SK-N-MC (cell line): ENCODE measurements at places on chromosomes 13 and 19.

- no peak for DNase-seq
Observed at GRCh38 chr13:67292886-67293285, 62.8 kb upstream of the PCDH9 start.

DNA sequence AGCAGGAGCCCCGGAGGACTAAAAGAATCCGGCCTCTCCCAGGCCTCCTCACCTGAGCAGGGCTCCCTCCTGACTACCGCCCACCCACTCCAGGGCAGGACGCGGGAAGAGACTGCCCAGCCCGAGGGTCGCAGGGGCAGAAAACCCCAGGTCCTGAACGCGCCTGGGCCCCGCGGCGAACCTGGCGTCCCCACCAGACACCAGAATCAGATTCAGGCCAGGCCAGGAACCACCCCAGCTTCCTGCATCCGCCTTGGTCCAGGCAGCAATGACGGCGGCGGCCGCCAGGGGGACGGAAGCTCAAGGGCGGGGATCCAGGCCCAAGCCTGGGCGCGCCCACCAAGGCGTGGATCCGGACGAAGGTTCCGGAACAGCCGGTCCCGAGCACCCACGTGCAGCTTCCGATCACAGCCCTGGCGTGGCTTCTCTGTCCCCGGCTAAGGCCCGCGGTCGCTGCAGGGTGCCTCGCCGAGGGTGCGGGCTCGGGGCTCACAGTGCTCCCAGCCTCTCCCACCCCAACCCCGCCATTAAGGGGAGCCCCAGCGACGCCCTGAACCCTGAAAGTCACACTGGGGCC lies 3.6 kb downstream of the LGALS7 start:
- DNase-seq = no peak

DNA sequence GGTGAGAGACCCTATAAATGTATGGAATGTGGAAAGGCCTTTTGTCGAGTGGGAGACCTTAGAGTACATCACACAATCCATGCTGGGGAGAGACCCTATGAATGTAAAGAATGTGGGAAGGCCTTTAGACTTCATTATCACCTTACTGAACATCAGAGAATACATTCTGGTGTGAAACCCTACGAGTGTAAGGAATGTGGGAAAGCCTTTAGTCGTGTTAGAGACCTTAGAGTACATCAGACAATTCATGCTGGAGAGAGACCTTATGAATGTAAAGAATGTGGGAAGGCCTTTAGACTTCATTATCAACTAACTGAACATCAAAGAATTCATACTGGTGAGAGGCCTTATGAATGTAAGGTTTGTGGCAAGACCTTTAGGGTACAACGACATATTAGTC lies 17.1 kb downstream of the ZNF546 start:
- no peak for DNase-seq

GRCh38 chr19:46741447-46741846 lies 4.4 kb upstream of the FKRP start:
- DNase-seq = no peak

DNA sequence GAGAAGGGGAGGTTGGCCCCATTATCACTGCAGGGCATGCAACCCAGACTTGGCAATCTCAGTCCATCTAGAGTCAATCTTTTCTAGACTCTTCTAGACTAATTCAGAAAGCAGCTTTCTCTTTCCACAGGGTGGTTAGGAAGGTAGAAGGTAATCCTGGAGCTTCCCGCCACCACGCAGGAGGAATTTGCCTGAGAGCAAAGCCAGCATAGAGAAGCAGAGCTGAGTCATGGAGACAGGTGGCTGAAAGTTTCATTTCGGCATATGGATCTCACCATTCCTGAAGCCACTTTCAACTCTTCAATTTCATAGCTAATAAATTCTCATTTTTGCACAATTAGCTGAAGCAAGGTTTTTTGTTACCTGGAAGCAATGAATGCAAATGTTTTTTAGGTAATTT lies 29.0 kb upstream of the FFAR2 start:
- DNase-seq = no peak

DNA sequence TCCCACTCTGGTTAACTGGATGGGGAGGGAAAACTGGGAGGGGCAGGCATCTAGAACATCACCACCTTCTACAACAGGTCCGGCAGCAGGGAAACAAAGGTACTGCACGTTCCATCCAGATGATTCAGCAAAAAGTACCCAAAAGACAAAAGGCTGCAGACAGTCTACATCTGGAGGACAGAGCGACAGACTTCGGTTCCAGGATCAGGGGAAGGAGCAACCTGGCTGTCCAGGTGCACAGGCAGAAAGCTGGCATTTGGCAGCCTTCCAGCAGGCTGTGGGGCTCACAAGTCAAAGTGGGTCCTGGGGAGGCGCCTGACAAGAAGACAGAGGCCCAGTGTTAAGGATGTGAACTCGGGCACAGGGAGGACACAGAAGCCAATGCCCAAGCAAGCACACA lies 202.9 kb downstream of the SUCLA2 start:
- DNase-seq = no peak

DNA sequence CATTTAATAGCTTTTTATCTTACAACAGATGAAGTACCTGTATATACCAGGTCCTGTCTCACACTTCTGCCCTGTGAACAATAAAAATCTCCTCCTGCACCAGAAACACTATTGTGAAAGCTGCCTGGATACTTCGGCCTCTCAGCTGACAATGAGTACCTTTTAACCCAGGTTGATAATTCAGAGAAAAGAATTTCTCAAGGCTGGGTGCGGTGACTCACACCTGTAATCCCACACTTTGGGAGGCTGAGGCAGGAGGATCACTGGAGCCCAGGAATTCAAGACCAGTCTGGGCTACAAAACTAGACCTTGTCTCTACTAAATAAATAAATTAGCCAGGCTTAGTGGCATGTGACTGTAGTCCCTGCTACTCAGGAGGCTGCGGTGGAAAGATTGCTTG lies 65.3 kb upstream of the TM9SF2 start:
- no peak for DNase-seq

DNA sequence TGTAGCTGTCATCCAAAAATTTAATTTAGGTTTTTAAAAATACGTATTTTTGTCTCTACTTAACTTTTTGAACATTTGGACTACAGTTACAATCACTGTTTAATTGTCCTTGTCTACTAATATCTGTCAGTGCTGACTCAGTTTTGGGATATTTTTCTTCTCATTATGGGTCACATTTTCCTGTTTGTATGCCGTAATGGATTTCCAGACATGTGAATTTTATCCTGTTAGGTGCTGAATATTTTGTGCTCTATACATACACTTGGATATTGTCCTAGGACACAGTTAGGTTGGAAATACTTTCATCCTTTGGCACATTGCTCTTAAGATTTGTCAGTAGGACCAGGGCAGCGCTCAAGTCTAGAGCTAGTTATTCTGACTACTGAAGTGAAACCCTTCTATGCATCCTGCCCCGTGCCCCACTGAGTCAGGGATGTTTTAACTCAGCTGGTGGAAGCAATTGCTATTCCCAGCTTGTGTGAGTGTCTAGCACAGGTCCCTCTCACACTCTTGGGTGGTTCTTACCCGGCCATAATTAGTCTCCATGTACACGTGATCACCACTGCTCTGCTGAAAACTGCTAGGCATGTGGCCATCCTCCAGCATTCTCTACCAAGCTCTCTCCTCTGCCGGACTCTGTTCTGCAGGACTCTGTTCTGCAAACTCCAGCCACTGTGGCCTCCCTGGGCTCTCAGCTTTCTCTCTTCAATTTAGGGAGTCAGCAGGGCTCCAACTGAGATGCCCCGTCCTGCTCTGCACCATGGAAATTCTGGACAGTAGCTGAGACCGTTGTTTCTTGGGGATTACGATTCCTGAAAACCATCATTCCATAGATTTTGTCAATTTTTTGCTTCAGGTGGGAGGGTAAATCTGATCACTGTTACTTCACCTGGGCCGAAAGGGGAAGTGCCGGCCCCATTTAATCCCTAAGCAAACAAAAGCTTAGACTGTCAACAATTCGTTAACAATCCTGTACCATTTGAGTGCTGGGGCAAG lies 11.1 kb downstream of the PROZ start:
- no peak for DNase-seq

- no peak for DNase-seq
Observed at GRCh38 chr19:16024266-16025107, 51.8 kb upstream of the TPM4 start.

GRCh38 chr13:48446464-48446863 lies 33.6 kb upstream of the LPAR6 start:
- no peak for DNase-seq

GRCh38 chr19:7428651-7429113 lies 60.2 kb downstream of the PEX11G start:
- DNase-seq = no peak

- DNase-seq = no peak
Observed at GRCh38 chr13:110047496-110047895, 259.5 kb downstream of the COL4A1 start.

DNA sequence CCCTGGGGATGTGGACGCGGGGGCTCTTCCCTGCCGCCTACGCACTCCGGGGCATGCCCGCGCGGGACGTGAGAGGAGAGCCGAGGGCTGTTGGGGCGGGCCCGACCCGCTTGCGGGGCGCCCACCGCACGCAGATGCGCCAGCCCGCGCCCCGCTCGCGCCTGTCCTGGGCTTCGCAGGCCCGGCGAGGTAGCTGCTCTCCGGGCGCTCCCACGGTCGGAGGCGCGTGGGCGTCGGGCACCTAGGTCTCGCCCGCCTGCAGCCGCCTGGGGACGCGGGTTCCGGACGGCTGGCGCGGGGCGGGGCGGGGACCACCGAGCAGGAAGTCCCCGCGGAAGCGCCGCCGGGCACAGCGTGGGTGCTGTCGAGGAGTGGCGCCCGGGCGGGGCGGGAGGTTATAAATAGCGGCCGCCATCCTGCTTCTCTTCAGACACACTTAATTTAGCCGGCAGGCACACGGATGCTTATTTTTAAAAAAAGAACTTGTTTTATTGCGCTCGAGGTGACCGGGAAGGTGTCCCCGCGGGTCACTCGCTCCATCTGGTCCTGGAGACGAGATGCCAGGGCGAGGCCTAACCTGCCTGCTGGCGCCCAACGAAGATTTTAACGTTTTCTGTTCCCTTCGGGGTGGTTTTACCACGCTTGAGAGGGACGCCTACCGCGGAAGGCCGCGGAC lies 561 bp upstream of the GJA3 start:
- DNase-seq = no peak

- no peak for DNase-seq
Observed at GRCh38 chr19:46180701-46181387, 32.8 kb downstream of the IGFL2 start.

GRCh38 chr13:75153386-75153785 lies 328.6 kb downstream of the TBC1D4 start:
- DNase-seq = no peak

- DNase-seq = no peak
Observed at GRCh38 chr19:14565298-14565679, 6.6 kb downstream of the NDUFB7 start.

DNA sequence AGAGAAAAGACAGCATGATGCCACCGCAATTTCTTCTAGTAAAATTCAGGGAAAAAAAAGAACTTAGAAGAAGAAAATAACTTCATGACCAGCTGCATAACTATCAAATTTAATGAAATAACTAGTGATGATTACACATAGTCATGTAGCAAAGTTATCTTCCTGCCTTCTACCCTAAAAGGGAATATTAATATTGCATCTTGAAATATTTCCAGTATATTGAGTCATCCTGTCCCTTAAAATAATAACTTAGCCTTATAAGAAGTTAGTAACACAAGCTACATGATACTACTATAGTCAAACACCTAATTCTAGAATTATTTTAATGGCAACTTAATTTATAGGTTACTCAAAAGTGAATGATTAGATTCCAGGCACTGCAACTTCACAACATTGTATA lies 289.2 kb downstream of the KLF12 start:
- DNase-seq = no peak

DNA sequence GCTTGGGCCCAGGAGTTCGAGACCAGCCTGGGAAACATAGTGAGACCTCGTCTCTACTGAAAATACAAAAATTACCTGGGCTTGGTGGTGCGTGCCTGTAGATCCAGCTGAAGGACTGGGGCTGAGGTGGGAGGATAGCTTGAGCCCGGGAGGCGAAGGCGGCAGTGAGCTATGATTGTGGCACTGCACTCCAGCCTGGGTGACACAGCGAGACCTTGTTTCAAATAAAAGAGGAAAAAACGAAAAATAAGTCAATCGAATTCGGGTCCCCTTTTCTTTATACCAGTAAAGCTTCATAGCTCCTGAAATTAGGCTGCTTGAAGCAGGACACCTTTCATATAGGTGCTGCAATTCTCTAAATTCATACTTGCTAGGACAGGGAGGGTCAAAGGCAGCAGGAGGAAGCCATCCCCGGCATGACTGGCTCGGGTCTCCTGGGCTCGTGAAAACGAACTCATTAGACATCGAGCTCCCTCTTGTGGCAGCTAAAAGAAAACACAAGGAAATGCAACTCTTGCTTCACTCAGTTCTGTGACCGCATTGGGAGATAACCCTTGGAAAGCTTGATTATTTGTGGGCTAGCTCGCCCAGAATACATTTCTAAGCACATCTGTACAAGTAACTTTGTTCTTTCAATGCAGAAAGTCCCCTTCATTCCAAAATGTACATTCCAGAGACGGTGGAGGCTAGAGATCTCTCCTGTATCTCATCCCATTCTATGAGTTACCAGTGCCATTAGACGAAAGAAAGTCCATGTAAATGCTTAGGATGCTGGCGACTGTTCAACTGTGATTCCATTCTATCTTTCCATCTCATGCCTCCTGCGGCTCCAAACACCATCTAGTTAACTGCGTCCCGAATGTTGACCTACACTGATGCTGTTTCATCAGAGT lies 16.8 kb downstream of the FPR2 start:
- peak; percentile 44 for DNase-seq

- no peak for DNase-seq
Observed at GRCh38 chr19:54600212-54600611, 6.8 kb downstream of the LILRA1 start.

DNA sequence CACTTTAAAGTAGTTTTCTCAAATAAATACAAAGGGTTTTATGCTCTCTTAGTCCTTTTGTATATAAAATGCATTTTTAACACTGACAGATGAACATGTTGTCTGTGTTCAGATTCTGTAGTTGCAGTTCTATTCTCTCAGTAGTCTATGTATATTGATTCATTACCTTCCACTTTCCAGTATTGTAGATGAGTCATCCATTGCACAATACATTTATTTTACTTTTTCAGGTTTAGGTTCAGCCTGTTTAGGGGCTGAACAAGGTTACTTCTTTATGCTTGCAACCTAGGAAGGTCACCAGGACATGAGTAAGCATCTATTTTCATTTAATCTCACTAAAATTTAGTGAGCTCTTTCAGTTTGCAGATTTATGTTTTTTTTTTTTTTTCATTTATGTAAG lies 173.6 kb downstream of the NALCN start:
- no peak for DNase-seq

GRCh38 chr19:21130097-21130775 lies 11.6 kb upstream of the ZNF431 start:
- DNase-seq = no peak

GRCh38 chr13:109331011-109331433 lies 455.4 kb downstream of the IRS2 start:
- DNase-seq = no peak

- no peak for DNase-seq
Observed at GRCh38 chr13:31870511-31870910, 131.2 kb downstream of the RXFP2 start.
